ENCODE measurements at places on chromosomes 11 and 22.
A peak's percentile ranks its signal among the peaks of the same experiment; 100 is the strongest.

DNA sequence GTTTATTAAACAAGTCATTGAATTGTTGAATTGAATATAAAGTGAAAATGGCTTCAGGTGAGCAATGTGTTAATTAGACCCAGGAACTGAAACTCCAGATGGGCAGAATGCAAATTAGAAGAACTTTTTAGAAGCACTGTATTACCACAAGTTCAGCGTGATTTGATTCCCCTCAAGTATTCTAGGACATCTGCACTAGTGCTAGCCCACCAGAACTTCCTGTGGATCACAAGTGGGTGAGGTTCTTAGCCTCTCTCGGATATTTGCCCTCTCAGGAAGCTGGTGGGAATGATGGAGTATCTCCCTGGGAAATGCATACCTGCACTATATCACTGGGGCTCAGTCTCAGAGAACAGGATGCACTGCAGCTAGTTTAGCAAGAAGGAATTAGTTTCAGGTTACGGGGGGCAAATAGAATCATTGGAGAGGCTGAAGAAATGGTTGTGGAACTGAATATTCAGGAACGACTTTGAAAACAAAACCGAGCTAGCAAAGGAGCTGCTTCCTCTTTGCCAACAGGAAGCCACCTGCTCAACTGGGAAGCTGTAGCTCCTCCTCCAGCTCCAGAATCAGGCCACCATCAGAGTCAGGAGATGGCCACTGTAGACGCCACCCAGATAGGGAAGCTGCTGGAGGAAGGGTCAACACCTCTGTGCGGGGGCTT, 74.3 kb downstream of the DHCR7 start:
- no peak for DNase-seq

DNA sequence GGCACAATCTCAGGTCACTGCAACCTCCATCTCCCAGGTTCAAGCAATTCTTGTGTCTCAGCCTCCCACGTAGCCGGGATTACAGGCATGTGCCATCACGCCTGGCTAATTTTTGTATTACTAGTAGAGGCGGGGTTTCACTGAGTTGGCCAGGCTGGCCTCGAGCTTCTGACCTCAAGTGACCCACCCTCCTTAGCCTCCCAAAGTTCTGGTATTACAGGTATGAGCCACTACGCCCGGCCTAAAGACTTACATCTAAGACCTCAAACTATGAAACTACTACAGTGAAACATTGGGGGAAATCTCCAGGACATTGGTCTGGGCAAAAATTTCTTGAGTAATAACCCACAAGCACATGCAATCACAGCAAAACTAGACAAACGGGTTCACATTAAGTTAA, 13.8 kb upstream of the FAM181B start:
- DNase-seq: no peak

GRCh38 chr11:62753736-62754603, at the start of gene ZBTB3:
Gene ZBTB3 (minus strand): TSS chr11:62754160. CDS start chr11:62753664, 496 bp downstream.
- peak; percentile 99 for DNase-seq

DNA sequence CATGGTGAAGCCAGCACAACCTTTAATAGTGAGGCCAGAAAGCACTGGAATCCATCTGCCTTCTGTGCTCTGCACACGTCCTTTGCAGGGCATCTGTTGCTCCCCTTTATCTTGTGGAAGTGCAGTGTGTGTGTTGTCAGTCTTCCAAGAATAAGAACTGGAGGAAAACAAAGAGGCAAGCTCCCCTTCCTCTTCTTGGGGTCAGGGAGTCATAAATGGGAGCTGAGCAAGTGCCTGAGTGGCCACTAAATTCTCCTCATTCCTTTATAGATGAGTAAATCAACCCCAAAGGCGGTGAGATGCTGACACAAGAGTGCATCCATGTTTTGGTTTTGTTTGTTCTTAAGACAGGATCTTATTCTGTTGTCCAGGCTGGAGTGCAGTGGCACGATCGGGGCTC, 38.3 kb downstream of the WT1 start:
- peak; percentile 16 for DNase-seq

- no peak for DNase-seq
Measured at GRCh38 chr11:65208785-65209710, 27.3 kb downstream of the CAPN1 start.

DNA sequence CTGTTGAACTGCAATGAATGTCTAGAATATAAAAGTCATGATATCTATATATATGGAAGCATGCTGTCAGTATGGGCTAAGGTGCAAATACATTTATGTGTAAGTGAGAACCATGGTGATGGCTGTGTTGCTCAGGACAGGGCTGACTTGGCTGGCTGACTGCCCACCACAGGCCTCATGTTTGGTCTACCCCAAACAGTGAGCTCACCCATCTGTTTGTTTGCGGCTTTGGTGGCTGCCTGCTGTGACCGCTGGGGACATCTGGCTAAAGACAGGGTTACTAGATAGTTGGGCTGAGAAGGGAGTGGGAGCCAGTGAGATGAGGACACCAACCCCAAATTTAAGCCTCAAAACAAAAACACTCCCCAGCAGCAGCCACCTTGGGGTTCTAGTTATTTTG, 6.3 kb downstream of the CD44 start:
- peak; percentile 80 for DNase-seq

- DNase-seq: peak; percentile 90
Measured at GRCh38 chr11:112320668-112321067, 60.0 kb upstream of the PLET1 start.

DNA sequence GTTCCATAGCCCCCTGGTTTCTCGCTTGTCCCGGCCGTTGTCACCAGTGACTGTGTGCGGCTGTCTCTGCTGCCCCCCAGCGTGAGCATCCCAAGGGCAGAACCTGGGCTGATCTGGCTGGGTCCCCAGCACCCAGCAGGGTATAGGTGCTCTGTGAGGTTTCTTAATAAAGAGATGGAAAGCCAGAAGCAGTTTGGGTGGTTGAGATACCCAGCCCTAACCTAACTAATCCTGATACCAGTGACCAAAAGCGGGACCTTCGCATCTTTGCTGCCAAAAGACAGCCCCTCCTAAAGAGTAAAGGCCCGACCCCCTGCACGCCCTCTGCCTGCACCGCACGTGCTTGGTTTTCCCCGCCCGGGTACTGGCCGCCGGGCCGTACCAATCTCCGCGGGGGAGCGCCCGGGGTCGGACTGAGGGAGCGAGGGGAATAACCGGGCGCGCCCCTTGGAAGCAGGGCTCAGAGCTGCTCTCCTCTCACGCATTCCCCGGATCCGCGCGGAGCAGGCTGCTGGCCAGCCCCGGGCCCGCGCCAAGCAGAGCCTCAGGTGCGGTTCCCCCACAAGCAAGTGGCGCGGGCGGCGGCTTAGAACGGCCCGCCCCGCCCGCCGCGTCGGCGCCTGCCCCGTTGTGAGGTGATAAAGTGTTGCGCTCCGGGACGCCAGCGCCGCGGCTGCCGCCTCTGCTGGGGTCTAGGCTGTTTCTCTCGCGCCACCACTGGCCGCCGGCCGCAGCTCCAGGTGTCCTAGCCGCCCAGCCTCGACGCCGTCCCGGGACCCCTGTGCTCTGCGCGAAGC, at the start of gene DGAT2:
Gene DGAT2 (plus strand): TSS at position 667 of the 797 bp plus-strand sequence. CDS start 214 bp downstream, outside the sequence.
- DNase-seq: peak; percentile 63

DNA sequence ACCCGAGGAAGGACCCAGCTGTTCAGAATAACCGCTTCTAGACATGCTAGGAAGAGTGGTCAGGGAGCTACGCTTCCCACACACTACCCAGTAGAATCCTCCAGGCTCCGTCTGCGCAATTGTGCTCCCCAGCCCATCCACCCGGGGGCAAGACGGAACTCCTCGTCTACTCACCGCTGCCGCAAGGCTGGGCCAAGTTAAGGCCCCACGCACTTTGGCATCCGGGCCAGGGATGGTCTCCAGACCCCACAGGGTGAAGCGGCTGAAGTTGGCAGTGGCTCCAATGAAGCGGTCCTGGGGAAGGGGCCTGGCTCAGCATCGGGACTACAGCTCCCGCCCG, 757 bp downstream of the RNASEH2C start:
- peak; percentile 12 for DNase-seq

DNA sequence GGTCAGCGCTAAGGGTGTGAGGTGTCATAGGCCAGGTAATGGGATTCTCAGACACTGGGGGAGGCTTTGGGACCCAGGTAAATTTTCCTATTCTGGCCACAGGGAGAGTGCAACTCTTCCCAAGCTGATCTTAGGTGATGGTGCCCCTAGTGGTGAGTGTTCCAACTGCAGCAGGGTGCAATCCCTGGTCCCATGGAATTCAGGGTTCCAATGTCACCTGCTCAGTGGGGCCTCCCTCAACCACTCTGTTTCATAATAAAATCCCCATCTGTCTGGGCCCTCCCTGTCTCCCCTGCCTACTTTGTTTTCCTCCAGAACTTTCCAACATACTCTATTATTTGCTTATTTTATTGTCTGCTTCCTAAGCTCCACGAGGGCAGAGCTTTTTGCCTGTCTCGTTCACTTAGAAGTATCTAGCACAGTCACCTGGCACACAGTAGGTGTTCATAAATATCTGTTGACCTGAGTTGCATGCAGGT, 2.9 kb upstream of the SGSM1 start:
- no peak for DNase-seq

DNA sequence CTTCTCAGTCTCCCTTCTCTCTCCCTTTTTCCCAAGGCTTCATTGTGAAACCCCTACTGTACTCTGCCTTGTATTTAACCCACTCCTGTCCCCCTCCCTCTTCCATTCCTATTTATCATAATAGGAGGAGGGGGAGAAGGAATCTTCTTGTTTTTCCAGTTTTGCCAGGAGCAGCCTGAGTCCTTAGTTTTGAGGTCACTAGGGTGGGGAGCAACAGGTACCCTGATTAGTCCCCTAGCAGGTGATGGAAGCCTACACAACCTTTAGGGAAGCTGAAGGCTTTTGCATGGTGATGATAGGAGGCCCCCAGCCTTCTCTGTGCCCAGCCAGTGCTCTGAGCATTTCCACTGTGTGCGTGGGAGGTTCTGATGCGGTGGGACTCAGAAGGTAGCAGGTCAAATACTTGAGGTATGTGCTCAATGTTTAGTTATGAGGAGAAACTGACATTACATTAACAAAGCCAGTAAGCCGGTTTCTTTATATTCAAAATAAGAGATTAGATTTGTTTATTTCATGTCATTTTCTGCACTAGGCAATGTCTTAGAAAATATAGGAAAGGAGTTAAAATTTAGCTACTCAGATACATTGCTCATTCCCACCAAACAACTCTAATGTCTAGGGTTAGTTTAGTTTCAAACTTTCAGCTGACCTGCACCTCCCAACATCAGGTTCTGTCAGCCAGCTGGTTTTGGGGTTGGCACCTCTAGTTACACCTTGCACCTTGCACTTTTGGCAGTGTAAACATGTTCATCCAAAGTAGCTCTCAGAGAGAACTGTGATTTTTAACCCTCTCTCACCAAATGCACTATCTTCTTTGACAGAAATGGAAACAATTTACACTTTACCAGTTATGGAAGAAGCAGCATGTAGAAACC, 26.0 kb downstream of the PARVA start:
- DNase-seq: no peak
